ENCODE measurements at places on chromosomes 7 and 10.
A peak's percentile ranks its signal among the peaks of the same experiment; 100 is the strongest.

DNA sequence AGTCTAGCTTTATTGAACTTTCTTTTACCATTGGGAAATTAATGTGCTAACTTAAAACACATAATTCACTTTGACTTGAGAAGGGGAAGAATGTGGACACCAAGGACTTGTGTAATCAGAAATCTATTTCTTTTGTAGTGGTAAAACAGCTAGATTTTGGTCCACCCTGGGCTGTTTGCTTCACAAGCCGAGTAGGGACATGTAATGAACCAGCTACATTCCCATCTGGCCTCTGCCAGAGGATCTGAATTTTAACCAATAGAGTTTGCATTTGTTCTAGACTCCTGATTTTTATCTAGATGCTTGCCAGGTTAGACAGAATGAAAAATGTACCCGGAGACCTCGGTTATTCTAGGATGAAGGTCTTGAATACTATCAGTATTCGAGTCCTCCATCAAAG lies 1.9 kb downstream of the CACNB2 start:
- no peak for DNase-seq

GRCh38 chr7:141941075-141941474 lies 5.7 kb downstream of the CLEC5A start:
- no peak for DNase-seq

DNA sequence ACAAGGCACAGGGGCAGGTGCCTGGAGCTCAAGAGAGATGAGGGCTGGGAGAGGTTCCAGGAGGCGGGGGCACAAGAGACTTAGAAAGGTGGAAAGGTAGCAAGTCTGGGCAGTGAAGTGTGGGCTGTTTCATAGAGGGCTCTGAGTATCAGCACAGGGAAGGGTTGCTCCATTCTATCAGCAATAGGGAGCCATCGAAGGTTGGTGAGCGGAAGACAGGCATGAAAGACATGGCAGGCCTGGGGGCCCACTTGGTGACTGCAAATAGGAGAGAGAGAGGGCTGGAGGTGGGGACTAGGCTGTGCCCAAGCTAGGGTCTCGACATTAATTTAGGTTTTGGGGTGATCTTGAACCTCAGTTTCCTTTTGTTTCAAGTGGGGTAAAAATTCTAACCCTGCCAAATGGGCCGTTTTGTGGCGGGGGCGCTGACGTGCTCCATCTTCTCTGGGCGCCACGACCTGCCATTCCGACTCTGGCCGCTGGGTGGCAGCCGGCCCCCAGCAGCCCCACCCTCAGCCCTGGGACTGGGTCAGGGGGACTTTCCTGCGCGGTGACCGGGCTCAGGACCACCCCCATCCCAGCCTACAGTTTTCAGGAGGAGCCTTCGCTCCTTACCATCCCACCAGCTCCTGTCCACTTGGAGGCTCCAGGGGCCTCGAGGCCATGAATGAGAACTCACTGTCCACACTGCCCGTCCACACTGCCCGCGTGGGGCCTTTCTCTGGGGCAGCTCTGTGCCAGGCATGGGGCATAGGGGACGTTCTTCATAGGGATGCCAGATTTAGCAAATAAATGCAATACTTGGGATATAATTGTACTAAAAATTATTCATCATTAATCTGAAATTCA lies 37.2 kb upstream of the PCBD1 start:
- DNase-seq, result peak; percentile 31

DNA sequence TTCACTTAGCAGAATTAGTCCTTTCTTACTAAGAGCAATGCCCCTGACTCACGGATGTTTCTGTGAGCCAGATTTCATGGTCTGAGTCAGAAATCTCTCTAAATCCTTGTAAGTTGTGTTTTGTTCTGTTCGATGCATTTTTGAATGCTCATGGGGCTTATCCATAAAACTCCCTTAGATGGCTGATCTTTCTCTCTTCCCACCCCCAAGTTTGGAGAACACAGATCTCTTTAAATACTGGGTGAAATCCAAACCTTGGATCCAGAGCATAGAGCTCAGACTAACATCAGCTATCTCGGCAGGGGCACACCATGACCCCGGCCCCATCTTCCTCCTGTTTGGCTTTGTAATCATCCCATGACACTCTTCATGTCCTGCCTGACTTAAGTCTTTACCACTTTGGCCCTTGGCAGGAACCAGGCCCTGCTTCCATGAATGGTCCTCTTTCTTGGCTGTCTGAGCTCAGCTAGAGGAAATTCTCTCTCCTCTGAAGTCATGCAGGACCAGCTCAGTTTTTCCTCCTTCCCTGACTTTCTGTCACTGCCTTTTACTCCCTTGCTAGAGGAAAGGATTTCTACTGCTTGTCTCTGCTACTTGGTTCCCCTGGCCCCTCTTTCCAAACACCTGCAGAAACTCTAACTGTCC lies 120.4 kb upstream of the RAB11FIP2 start:
- no peak for DNase-seq

DNA sequence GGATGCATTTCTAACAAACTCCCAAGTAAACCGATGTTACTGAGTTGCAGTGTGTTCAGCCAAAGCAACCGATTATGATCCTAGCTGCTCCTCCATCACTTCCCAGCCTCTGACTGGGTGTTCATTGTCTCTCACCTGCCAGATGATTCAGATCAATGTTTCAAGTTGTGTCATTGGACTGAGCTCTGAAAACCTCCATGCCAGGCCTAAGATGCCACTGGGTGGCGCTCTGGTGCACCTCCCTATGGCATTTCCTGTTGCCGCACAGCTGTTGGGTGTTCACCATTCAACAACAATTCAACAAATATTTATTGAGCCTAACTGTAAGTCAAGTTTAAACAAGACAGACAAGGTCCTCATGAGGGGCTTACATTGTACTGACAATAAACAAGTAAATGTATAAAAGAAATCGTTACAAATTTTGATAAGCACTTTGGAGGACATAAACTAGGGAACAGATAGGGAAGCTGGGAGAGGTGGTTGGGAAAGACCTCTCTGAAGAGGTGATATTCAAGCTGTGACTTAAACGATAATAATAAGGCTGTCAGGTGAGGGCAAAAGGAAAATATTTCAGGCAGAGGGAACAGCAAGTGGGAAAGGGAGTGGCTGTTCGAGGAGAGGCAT lies 22.8 kb downstream of the RGR start:
- peak; percentile 31 for DNase-seq

DNA sequence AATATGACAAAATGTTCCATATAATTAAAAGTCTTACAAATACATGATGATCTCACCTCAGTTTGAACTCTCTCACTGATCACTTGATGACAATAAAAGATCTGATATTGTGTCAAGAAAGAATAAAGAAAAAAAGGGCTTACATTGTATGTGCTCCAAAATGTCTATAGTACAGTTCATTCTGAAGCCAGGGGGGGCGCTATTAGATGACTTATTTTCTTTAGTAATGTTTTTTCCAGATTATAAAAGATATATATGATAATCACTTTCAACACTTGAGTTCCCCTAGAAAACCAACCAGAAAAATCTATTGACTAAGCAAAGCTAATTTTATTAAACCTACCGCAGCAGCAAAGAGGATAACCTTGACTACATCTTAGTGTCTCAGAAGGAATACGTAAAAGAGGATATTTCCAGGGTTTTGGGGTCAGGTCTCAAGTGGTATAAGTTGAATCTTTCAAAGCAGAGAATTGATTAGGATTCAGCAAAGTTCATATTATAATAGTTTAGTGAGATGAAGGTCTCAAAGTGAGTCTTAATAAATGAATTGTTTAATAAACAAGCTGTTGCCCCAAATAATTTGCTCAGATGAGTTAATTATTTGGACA lies 55.8 kb downstream of the PTN start:
- no peak for DNase-seq

DNA sequence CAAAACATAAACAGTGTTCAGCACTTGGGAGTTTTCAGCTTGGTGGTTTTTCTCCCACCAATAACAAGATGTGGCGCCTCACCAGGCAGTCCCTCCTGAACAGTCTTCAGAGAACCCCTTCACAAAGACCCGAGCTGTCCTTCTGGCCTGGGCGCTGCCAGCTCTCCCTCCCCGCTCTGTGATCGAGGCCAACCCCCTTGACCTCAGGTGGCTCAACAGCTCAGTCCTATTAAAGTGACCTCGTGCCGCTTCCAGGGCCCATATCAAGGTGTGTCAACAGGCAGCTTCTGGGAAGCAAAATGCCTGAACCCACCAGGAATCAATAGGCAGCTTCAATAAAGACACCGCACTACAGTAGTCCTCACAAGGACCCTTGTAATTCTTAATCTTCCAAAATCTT lies 63.3 kb downstream of the CHST15 start:
- DNase-seq, result no peak

GRCh38 chr7:951881-952547 lies 2.5 kb downstream of the ADAP1 start:
- no peak for DNase-seq

DNA sequence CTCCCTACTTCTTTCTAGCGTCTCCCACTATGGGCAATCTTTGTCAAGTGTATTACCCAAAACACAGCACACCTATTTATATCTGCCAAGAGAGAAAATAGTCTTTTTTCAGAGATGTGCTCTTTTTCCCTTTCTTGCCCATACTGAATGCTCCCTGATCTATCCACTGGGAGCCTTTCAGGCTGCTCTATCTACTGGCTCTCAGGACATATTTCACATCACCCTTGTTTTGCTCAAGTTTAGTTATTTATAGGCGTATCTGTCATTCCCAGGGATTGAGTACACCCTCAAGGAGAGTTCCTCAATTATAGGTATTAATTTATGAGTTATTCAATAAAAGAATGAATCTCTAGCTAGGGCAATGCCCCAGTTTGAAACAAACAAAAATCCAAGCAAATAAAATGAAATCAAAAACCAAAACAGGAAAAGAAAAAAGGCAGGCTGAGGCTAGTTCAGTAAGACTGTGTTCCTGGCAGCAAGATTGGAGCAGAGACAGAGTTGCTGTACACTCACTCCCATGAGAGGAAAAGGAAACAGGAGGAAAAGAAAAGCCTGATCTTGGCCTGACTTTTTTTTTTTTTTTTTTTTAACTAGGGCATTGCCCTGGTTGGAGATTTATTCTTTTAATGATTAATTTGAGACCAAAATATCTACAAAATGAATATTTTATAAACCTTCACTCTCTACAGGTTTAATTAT lies 665.9 kb upstream of the PCDH15 start:
- DNase-seq, result no peak

GRCh38 chr10:79108728-79109127 lies 40.0 kb downstream of the ZMIZ1 start:
- DNase-seq, result no peak

DNA sequence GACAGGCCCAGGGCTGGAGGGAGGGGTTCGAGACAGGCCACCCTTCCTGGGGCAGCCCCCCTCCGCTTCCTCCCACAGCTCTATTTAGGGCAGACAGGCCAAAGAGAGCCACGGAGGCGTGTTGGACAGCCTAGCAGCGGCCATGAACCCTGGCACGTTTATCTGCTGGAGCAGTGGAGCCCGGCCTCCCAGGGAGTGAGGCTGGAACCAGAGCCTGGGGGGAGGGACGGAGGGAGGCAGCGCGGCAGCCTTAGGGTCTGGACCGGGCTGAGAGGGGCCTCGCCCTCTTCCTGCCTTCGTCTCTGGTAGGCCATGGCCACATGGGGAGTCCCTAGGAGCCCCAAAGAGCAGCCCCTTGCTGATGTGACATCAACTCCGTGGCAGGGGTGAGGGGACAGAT lies 17.1 kb downstream of the UNCX start:
- DNase-seq, result no peak

GRCh38 chr7:81383846-81384245 lies 386.0 kb downstream of the HGF start:
- no peak for DNase-seq

DNA sequence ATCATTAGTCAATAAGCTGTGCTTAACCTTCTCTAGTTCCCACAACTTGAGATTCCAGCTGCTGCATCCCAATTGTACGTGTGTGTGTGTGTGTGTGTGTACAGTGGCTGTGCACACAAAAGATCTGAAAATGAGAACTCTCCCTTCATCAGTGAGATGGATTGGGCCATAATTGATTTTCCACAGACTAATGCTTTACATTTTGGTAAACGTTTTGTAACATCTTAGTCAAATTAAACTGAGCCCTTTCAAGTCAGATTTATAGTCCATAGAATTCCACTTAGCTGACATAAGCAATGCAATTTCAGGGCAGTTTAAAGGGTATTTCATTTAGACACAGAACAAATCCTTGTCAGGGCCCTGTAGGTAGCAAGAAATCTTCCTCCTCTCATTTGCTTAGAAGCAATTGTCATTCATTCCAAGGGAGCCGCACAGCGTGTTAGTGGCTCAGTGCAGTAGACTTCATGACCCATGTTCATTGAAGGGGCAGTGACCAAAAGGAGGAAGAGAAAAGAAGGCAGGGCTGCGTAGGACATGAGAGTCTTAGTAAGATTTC lies 1123.5 kb upstream of the AUTS2 start:
- no peak for DNase-seq

DNA sequence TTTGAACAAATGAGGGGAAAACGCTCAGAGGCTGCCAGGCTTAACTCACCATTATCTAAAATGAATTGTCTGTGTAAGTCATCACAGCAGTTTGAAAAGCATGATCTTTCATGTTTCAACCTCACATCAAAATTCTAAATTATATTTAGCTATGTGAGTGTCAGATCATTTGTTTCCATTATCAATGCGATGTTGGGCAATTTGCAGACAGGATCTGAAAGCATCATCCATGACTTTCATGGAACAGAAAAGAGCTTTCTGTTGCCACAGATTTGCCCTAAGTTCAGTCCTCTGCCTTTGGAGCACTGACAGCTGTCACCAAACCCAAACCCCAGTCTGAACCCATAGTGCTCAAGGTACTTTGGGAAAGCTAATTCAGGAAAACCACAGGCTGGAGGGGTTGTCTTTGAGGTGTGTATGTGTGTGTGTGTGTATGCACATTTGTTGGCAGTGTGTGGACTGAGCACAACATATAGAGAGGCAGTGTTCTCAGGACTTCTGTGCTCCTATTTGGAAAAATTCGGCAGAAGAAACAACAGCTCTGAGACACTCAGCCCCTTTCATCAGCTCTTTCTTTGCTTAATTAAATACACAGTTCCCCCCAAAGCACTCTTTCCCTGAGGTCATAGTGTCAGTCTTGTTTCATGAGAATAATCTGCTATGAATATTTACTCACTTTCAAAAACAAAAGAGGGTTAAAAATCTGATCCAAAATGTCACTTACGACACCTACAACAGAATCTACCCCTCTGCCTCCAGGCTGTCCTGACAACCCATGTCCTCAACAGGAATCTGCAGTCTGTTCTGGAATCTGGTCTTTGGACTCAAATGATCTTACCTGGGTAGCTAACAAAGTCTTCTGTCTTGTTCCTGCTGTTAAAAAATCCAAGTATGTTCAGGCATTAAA lies 188.5 kb upstream of the KLF14 start:
- no peak for DNase-seq

- DNase-seq, result no peak
Measured at GRCh38 chr10:73907841-73908517, 3.0 kb upstream of the PLAU start.

- DNase-seq, result no peak
Measured at GRCh38 chr7:69703099-69703498, 104.8 kb downstream of the AUTS2 start.

DNA sequence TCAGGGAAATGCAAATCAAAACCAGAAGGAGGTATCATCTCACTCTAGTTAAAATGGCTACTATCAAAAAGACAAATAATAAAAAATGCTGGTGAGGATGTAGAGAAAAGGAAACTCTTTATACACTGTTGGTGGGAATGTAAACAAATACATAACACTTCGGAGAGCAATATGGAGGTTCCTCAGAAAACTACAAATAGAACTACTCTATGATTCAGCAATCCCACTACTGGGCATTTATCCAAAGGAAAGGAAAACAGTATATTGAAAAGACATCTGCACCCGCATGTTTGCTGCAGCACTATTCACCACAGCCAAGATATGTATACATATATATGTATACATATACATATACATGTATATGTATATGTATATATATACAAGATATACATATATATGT lies 94.2 kb downstream of the C10orf90 start:
- no peak for DNase-seq
